Stimulated activated CD4-positive, alpha-beta T cell treated with anti-CD3 and anti-CD28 coated beads, TNF-alpha, amount 100 ng/mL, for 4 hours (primary cell): ENCODE measurements at places on chromosomes 5 and 9.

DNA sequence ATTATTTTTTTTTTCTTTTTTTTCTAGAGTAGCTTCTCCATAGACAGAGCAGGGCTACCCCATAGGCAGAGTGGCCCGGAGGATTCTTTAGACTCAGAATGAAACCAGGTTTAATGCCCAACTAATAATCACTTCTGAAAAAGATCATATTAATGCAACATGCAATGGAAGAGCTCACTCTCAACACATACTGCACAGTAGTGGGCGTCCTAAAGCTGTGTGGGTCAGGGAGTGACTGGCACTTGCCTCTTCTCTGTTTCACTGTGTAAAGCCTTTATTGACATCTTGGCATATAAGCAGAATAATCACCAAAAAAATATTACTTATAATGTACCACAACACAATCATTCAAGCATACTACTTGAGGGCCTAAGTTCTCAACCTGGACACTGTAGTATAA, 11.1 kb downstream of the PWWP2A start:
- DNase-seq: no peak

GRCh38 chr9:34986540-34987047, 3.0 kb upstream of the DNAJB5 start:
- peak; percentile 67 for DNase-seq

- no peak for DNase-seq
These were observed 75.4 kb downstream of the OSMR start for GRCh38 chr5:38921174-38921573.

DNA sequence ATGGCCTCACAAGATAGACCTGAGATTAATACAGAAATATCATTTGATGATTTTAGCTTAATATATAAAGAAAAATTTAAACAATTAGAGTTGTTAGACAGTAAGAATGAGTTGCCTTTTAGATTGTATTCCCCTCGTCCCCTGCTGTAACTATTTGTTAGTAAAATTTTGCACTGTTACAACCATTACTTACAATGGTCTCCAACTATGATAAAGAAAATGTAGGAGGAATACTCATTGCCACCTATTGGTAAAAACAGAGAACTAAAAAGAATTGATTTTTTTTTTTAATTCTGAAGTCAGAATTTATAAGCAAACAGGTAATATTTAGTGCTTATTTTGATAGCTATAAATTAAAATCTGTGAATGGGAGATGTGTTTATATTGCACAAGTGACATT, 937.6 kb downstream of the TLE4 start:
- DNase-seq: no peak

GRCh38 chr5:94239266-94239665, 379.1 kb downstream of the KIAA0825 start:
- DNase-seq: no peak

- no peak for DNase-seq
These were observed 601.9 kb downstream of the SEMA5A start for GRCh38 chr5:8944005-8944404.

- DNase-seq: no peak
These were observed 170.4 kb downstream of the PIK3R1 start for GRCh38 chr5:68385936-68386335.
